ENCODE measurements at places on chromosomes 3 and 15.

- DNase-seq, result no peak
These were observed 172.7 kb upstream of the KBTBD8 start for GRCh38 chr3:66825375-66825774.

DNA sequence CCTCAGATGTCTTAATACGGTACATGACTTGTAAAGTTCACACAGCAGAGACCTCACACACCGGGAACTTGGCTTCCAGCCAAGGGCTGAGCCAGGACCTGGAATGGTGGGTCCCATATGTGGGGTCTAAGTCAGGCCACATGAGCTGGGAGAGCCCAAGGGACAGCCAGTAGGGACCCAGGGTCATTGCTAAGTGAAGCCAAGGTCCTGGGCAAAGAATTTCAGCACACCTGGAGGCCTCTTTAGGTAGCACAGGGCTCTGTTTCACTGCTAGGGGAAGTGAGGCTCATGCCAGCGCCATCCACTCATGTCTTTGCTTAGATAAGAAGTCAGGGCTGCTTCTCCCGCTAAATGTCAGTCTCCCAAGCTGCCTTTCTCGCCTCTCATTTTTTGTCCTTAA is 116.6 kb upstream of the TLE3 start:
- DNase-seq, result no peak

DNA sequence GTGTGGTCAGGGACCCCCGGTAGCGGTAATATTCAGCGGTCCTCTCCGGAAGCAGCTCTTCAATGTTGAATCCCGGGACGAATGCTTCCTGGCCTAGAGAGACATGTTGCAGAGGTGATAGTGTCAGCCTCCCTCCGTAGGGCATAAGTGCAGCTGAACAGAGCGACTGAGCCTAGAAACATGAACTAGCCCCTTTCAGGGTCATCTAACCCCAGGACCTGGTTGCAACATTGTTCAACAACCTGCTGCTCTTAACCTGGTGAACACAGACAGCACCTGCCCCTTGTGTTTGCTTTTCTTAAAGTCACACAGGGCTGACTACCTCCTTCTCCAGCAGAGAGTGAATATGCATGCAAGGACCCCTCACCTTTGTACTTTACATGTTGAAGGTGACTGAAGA is 41.3 kb downstream of the CA12 start:
- DNase-seq, result no peak

GRCh38 chr3:4988983-4989834 is 10.0 kb downstream of the BHLHE40 start:
- DNase-seq, result no peak

DNA sequence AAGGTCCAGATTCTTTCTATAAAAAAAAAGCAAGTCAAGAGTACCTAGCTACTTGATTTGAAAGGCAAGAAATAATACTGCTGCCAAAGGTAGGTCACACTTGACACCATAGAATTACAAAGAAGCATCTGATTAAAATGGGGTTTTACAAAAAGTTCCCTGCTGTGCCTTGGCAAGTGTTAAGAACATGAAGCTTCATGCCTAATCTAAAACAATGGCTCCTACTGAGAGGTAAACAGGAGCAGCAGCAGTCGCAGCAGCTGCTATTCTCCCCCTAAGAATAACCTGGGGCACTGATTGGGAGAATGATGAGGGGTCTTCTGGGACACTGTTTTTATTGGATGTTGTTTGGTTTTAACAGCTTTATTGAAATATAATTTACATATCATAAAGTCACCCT is 14.1 kb downstream of the UBP1 start:
- DNase-seq, result no peak

DNA sequence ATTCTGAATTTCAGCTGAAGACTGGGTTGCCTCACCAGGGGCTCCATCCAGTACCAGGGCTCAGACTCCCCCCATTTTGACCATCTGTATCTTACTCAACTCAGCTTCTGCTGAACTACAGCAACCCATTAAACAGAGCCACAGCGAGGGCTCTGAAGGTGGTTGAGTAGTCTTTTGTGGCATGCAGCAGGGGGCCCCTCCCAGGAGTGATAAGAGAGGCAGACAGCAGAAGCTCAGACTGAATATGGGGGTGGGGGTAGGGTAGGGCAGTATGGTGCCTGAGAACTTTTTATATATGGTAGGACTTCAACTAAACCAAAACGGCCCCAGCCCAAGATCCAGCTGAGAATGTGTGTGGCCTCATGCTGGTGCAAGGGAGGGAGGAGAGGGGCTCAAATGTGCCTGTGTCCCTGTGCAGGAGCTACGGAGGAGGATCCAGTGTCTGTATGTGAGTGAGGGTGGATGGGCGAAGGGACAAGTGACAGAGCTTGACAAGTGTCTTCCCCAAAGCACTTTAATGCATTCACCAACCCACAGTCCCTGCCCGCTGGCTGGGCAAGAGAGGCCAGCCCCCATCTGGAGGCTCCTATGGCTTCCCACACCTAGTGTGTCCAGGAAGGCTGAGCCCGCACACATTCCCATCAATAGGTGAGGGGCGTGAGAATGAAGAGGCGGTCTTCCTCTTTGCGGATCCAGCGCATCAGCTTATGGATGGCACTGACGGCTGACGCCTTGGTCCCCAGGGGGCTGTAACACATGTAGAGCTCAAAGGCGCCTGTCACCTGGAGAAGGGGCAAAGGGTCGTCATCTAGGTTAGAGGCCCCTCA is 4.9 kb upstream of the MST1R start:
- no peak for DNase-seq

DNA sequence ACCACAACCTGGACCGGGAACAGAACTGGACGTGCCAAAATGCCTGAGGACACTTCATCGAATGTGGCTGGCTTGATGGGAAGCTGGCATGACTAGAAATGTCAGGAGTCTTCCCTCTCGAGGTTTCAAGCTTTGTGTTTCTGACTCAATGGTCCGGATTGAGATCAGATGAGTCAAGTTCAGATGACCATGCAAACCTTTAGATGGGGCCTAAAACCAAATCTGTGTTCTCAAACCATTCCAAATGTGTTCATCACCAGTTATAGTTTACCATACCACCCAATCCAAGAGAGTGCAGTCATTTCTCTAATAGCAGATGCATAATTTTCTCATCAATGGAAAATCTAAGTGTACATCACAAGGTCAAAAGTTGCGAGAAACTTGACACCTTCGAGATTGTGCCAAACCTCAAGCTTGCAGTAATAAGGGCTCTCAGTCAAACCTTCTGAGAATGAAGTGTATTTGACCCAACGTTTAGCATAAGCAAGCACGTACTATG is 369.1 kb downstream of the RORA start:
- no peak for DNase-seq

DNA sequence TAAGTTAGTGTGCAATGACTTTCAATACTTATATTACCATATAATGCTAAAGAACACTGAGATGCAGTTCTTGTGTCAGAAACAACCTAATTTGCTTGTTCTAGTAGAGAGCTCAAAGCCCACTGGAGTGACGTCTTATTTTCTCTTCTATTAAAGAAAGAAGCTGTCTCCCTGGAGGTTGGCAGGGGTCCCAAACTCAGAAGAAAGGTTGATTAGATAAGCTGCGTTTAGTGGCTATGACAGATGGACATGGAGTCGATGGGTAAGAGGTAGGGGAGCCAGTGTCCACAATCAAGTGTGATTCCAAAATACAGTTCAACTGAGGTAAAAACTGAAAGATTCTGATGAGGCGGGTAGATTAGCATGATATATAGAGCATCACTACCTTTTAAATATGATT is 363.6 kb downstream of the NLGN1 start:
- no peak for DNase-seq

GRCh38 chr15:50830477-50831354 is 65.2 kb upstream of the SPPL2A start:
- DNase-seq, result no peak

DNA sequence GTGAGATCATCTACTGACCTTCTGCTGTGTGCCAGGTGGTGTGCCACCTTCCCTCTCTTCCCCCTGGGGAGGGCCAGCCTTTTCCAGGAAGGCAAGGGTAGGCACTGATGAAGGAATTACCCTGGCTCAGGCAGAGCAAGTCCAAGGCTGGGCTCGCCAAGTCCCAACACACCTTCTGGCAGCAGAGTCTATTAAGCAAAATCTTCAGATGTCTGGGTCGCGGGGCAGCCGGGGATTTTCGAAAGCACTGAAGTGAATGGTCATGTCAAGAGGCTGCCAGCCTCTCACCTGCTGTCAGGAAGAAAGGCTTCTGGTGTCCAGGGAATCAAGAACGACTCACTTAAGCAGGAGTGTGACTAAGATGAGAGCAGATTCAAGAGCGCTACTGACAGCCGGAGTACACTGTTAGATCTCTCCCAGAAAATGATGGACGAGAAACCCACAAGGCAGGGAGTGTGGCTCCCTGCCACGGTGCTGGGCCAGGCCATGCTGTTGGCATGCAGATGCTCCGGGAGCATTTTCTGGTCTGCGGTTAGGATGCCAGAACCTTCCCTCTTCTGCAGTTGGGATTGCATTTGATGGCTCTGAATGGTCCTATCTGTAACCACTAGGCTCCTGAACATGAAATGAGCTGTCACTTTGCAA is 479.8 kb downstream of the SHQ1 start:
- DNase-seq, result no peak

DNA sequence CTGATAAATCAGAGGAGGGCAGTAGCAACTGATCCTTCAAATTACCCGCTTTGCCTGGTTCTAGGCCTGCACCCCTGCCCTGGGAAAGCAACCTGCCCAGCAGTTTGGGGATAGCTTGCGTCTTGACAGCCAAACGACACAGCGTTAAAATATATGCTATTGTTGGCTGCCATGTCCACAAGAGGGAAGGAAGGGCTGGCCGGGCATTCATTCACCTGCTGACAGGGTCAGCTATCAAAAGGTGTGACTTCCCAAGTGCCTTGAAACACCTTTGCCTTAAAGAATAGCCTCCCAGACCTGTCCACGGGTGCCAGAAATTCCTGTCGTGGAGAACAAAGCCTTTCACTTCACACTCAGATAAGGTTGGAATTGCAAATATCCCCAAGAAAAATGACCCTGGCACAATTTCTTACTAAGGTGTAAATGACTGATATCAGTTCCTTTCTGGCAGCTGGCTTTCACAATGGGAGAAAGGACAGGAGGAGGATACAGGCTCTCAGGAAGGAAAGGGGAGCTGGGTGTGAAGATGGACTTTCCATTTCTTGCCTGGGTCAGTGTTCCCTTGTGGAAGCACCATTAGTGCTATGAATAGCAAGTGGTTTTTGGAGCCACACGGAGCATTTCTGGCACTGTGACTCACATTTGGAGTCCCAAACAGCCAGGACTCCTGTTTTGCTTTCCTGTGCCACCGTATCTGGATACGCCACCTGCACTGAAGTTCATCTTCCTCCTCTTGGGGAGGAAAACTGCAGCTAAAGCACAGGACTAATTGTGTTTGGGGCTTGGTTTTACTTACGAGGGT is 19.2 kb downstream of the ALDH1A3 start:
- DNase-seq, result no peak

DNA sequence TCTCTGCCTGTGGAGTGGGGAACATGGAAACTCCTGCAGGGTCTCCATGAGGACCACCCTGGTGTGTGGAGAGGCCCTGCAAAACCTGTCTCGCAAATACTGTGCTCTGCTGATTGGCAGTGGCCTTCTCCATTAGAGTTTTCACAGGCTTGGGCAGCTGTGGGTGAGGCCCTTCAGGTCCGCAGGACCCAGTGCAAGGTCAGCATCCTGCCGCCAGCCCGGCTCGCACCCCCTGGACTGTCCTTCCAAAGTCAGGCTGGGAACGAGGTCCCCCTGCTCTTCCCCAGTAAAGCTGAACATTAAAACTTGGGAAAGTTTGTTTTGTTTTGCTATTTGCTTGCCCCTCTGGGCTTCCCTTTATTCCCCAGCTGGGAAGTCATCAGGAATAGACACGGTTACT is 85.0 kb upstream of the PLXNA1 start:
- no peak for DNase-seq

DNA sequence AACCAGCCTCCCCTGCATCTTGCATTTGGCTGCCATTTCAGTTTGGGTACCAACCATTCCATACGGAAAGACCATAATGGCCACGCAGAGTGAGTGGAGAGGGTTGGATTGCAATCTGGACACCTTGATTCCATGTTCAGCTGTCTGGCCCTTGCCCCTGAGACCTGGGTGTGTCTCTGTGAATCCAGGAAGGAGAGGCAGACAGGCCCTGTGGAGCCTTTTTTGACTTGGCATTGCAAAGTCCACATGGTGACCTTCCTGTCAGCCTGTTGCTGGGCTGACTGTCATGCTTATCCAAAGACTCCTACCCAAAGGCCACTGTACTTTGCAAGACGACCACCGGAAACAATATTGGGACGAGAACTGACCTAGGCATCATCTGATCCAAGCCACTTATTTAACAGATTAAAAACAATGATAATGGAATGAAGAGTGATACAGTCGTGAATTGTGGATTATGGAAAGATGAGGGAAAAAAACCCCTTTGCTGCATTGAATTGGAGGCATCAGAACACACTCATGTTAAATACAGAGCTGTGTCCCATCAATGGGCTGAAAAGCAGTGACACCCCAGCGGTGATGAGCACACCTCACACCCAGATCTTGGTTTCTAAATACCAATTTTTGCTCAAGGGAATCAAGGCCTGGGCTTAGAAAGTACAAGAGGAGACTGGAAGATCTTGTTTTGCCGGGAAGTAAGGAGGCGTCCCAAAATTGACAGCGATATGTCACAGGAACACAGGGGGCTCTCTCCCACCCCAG is 86.0 kb downstream of the LRRK1 start:
- no peak for DNase-seq

DNA sequence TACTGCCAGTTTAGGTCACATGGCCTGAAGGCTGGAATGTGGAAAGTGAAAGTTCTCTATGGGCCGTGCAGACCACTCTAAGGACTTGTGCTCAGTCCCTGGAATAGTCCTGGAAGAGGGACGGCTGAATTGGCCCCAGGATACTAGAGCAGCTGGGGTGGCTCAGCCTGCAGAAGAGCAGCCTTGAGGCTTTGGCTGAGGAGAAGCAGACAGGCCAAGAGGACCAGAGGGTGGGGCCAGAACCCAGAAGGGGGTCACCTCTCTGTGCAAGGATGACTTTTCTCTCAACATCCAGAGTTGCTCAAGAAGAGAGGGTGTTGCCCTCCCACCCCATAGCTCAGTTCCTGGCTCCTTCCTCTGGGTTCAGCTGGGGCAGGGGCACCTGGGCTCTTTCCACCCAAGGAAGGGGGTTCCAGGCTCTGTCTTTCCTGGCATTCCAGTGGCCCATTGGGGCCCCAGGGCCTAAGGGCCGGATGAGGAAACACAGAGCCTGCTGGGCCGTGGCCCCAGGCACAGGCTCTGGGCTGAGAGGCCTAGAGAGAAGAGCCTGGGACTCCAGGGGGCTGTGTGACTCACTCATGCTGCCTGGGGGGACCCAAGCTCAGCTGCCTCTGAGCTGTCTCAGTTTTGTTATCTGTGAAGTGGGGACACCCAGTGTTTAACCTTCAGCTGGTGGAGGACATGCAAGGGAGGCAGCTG is 8.5 kb upstream of the FBLN2 start:
- no peak for DNase-seq

DNA sequence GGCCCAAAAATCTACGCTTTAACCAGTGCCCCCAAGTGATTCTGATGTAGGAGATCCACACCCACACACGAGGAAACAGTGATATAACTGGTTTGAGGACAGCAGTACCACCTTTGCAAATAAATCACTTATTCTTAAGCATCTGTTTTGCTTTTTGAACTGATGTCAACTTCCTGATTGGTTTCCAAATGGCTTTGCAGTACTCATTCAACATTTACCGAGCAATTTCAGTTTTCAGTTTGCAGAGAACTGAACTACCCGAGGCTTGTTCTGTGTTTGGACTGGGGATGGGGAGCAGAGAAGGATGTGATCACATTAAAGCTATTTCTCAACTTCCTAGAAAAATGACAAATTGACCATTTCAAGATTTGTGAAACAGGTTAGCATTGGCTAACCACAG is 1.1 kb upstream of the GYG1 start:
- no peak for DNase-seq

GRCh38 chr3:178048768-178049167 is 487.5 kb upstream of the KCNMB2 start:
- DNase-seq, result no peak

GRCh38 chr3:114179575-114179974 is 723 bp upstream of the DRD3 start:
- no peak for DNase-seq

Data from activated naive CD4-positive, alpha-beta T cell treated with anti-CD3 and anti-CD28 coated beads, Interleukin-2, amount 50 U/mL, for 72 hours (primary cell).